ENCODE measurements at places on chromosomes 13 and 19.
A peak's percentile ranks its signal among the peaks of the same experiment; 100 is the strongest.

- no peak for DNase-seq
These were observed 25.5 kb upstream of the DGKH start for GRCh38 chr13:42022796-42023493.

GRCh38 chr13:47858042-47859025 lies 142.7 kb downstream of the SUCLA2 start:
- no peak for DNase-seq

DNA sequence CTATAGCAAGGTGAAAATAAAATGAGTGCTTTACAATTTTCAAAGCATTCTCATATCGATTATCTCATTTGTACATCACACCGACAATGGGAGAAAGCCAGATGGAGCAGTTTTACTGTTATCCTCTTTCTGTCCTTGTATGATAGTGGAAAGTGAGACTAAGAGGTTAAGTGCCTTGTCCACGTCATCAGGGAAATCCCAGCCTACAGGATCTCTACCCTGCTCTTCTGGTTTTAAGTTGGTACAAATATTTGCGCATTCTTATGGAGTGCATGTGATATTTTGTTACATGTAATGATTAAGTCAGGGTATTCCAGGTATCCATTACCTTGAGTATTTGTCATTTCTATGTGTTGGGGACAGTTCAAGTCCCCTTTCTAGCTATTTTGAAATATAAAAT lies 12.4 kb upstream of the ENOX1 start:
- no peak for DNase-seq

DNA sequence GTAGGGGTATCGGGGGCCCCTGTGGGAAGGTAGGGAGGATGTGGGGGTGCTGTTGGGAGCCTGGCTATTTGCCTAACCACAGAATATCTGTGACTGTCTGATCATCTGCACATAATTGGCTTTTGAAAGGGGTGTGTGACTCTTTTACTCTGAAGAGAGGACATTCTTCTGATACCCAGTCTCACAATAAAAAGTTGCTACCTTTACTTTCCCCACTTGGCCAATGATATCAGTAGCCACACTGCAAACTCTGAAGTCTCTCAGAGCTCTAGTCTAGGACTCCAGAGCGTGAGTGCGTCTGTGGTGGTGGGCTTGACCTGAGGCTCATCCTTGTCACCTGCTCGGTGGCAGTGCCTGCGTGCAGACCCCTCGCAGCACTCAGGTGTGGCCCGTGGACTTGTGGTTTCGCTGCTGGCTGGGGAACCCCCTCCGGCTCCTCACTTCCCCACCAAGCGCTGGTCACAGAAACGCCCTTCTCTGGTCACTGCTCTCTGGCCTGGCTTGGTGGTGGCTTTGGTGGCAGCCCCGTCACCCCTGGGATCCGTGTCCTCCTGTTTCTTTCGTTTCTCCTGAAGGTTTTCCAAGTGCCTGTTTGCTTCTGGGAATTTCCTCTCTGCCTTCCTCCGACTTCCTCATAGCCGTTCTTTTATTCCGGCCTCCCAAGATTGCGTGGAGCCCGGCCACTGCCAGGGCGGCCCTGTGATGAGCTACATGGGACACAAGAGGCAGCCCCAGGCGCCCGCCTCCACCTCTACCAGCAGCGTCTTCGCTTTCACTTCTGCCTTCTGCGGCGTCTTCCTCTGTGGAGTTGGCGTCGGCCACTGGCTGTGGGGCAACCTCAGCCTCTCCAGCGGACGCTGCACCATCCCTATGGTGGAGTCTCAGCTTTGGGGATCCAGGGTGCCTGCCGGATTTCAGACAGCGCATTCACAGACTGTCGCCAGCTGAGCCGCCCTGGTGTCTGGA lies 78.0 kb downstream of the ATP11A start:
- DNase-seq: no peak

DNA sequence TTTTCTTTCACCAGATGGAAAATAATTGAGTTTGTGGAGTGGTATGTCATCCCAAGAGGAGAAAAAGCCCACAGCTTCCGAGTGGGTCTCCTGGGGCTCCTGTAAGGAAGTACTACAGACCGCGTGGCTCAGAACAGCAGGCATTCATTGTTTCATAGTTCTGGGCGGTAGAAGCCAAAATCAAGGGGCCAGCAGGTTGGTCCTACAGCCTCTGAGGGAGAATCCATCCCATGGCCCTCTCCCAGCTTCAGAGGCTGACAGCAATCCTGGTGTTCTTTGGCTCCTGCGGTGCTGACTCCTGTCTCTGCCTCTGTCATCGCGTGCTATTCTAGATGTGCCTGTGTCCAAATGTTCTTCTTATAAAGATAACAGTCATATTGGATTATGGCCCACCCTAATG lies 362.6 kb downstream of the FGF14 start:
- DNase-seq: peak; percentile 50

- no peak for DNase-seq
These were observed 9.0 kb downstream of the C19orf47 start for GRCh38 chr19:40339018-40339728.

DNA sequence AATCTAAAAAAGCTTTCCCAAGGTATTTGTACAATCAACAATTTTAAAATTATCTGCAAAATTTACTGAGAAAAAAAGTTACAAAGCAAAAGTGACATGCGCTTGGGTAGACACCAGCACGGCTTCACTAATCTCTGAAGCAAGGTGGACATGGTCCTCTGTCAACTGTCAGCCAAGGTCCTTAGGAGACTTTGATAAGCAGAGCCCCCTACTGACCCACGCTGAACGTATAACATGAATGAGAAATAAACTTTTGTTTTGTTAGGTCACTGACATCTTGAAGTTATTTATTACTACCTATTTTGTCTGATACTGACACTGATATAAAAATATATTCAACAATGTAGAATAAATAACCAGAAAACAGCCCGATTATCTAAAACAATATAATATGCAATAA lies 100.7 kb upstream of the OBI1 start:
- no peak for DNase-seq

DNA sequence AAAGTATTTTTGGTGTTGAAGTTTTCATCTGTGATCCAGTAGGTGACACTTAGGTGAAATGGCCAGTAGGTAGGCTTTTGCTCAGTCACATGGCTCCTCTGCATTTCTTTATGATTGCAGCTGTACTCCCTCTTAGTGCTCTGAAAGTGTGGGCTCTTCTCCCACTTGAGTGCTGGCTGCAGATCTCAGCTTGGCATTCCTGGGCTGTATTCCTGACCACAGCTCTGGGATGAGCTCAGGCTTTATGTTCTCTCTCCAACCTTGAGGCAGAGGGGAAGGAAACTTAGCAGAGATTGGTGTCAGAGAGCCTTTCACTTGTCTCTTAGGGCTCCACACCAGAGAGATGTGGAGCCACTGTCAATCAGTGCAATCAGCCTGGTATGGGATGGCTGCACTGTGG lies 254.3 kb downstream of the NDFIP2 start:
- no peak for DNase-seq

GRCh38 chr19:4229179-4229931 lies at the start of gene EBI3:
Gene EBI3 (plus strand): TSS chr19:4229523. CDS start chr19:4229551, 28 bp downstream.
- peak; percentile 7 for DNase-seq

DNA sequence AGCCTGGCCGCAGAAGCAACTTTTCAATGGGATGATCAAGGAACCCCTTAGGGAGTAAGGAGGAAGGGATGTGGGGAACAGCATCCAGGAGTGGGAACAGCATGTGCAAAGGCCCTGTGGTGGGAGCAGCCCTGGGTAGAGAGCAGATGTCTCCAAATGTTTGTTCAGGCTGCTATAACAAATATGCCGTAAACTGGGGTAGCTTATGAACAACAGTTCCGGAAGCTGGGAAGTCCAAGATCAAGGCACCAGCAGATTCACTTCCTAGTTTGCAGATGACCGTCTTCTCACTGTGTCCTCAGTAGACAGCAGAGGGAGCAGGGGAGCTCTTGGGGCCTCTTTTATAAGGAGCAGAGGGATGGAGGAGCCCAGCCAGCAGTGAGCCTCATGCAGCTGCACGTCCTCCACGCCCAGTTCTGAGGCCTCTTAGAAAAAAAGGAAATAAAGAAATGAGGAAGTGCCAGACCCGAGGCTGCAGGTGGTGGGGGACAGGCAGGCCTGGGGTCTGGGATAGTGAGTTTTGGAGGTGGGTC lies 4.2 kb upstream of the LRRC25 start:
- no peak for DNase-seq

DNA sequence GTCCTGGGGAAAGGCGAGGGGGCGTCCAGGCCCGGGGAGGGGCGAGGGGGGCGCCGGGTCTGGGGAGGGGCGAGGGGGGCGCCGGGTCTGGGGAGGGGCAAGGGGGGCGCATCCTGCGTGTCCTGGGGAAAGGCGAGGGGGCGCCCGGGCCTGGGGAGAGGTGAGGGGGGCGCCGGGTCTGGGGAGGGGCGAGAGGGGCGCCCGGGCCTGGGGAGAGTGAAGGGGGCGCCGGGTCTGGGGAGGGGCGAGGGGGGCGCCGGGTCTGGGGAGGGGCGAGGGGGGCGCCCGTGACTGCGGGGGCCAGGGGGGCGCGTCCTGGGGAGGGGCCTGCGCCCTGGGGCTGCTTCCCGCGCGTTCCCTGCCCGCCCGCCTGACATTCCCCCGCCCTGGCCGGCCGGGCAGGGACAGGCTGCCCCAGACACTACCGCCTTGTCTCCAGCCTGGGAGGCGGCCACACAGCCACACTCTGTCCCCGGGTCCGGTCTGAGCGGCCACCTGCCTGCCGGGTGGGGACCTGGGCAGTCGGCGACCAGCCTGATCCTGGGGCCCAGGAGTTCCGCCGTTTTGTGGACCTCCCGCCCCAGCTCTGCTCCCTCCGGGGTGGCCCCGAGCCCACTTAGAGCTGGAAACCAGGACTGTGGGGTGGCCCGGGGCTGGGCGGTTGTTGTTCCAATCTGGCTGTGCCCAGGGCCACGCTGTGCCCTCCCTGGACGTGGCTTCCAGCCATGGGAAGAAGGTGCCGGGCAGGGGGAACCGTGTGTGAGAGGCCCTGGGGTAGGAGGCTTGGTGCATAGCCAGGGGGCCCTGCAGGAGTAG lies 11.8 kb downstream of the PALM start:
- no peak for DNase-seq

GRCh38 chr19:12194827-12195731 lies 32.2 kb downstream of the ZNF136 start:
- DNase-seq: peak; percentile 56

GRCh38 chr19:41965106-41965505 lies 6.0 kb upstream of the RABAC1 start:
- no peak for DNase-seq

GRCh38 chr19:3178973-3179738 lies 587 bp downstream of the S1PR4 start:
- no peak for DNase-seq

DNA sequence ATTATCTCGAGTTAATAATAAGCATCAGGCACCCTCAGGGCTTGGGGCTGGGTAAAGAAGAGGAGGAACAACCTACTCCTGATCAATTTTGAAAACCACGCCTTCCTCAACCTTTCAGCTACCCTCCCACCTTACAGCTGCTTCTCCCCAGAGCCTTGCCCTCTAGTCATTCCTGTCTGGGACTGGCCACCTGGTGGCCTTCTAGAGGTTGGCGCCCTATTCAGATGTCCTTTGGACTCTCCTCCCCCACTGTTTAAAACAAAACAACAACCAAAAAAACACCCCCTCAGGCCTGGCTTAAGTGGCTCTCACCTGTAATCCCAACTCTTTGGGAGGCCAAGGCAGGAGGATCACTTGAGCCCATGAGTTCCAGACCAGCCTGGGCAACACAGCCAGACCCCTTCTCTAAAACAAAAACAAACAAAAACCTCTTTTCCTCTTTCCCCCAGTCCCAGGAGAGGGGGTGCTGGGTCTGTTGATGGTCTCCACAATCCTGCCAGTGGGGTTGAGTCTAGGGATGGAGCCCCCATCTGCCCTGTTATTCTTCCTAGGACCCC lies 62.3 kb downstream of the CCDC70 start:
- no peak for DNase-seq

DNA sequence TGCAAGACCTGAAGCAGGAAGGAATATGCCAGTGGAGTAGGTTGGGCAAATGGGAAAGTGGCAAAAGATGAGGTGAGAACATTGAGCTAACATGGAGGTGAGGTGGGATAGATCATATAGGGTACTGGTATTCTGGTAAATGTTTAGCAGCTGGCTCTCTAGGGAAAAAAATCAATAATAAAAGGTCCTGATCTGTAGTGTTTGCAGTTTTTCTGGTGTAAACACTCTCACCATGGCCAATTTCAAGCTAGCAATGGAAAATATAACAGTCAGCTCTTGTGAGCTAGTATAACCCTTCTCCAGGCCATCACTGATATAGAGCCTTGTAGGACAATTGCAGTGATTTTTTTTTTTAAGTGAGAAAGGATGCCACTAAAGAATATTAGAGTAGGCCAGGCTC lies 31.3 kb downstream of the RFC3 start:
- no peak for DNase-seq

GRCh38 chr19:45938733-45939319 lies 24.2 kb upstream of the NANOS2 start:
- no peak for DNase-seq

DNA sequence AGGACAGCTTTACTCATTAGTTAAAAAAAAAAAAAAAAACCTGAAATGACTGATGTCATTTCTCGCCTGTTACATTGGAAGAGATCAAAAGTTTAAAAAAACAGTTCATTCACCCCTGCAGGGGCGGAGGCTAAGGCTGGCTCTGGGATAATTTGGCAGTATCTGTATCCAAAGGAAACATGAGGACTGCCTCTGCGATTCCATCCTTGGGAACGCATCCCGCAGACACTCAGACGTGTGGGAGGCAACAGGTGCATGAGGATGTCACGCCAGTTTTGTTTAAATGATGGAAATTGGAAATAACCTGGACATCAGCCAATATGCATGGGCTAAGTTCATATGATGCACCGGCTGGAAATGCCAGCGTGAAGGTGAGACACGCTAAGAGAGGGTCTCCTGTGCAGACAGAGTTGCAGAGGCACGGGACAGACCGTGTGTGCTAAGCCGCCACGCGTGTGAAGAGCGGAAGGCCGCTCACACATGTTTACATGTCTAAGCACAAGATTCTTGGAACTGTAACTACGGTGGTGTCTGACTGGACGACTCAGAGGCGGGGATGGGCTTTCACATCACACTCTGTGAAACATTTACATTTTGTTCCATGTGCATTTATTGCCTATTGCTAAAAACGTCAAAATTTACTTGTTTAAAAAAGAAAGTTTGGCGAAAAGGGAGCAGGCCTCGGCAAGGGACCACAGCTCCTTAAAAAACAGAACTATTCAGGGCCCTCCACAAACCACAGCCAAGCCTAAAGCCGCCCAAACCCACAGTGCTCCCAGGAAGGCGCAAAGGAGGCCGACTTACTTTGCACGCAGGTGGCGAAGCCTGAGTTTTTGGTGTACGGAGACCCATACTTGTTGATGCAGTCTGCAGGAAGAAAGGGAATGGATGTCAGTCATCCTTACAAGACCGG lies 17.9 kb downstream of the GAS6 start:
- DNase-seq: no peak

GRCh38 chr13:84658491-84659358 lies 776.5 kb upstream of the SLITRK1 start:
- no peak for DNase-seq
